ENCODE measurements at places on chromosomes 7 and 10.
A peak's percentile ranks its signal among the peaks of the same experiment; 100 is the strongest.

DNA sequence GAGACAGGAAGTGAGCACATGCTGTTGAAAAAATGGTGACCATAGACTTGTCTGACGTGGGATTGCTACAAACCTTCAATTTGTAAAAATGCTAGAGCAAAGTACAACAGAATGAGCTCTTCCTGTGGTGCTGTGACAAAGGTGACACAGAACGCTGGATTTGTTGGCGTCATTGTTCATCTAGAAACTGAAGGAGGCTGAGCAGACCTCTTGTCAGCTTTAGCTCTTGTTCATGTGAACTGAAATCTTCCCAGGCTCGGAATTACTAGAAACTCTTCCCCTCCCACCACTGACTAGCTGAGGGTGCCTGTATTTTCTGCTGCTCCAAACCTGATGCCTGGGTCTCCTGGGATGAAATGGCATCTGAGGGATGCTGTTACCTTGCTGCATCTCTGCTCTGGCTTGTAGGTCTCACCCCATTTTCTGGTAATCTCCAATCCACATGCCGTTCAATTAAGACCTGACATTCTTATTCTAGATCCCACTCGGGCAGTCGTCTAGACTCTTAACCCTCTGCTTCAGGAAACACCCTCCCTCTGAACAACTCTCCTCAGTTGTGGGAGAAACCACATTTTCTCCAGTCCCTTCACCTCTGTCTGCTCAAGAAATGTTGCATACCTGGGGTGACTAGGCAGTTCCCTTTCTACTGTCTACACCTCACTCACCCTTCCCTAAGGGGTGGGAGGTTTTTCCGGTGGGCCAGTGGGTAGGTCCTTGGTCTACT, 349.3 kb downstream of the CXCL12 start:
- DNase-seq, result no peak

DNA sequence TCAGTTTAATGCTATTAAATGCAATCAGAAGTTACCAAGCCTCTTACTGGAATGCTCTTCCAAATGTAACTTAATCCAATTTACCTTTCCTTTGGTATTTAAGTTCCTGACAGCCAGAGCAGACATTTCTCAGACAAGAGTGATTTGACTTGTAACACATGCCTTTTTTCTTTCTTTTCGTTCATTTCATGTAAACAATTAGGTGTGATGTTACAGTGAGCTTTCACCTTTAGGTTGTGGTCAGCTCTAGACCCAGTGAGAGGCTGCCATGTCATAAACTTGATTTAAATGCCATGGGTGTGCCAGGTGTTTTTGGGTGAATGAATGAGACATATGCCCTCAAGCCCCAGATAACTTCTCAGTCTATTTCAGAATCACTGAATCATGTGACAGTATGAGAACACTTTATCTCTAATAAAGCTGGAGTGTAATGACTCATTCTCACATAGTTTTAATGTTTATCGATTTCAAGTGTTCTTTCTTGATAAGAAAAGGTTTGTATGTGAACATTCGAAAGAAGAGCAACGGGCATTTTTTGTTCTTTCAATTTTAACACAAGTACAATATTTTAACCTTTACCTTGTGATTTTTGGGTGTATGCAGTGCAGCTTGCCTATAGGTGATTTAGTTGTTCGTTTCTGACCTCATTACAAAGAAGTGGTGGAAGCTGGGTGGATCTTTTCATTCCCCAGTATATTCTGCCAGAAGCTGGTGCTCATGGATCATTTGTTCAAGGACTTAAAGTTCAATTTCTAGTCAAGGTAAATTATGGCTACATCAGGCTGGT, 61.5 kb downstream of the CHN2 start:
- DNase-seq, result no peak

GRCh38 chr10:93746844-93747284, 10.9 kb upstream of the LGI1 start:
- peak; percentile 70 for DNase-seq

DNA sequence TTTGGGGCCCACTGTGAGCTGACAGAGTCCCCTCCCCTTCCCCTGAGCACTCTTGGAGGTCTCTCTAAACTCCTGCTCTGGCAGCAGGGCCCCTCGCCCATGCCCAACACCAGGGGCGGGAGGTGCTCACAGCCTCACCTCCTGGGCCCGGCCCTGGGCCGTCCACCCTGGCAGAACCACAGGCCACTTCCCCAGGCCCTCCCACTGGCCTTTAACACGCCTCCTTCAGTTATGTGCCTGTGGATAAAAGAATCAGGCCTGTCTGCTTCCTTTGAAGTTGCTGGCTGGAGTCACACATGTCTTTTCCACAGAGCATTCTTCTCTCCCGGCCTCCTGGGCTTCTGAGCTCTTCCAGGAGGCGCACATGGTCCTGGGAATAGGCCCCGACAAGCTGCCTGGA, 10.2 kb downstream of the MYL10 start:
- no peak for DNase-seq

DNA sequence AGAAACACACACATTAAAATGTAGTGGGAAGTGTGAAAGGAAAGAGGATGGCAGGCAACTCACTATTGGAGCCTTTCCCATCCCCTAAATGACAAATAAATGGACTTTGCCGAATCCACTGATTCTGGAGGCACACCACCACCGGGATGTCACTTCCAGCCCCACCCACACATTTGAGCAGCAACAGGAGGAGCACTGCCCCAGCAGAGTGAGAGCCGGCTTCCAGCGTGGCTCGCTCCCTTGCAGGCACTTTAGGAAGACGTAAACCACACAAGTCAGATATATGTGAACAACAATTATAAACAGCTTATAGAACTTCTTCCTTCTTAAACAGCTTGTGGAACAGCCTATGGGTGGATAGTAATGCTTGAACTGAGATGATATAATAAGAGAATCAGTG, 191.0 kb downstream of the DGKI start:
- DNase-seq, result no peak

GRCh38 chr10:1399431-1400100, 337.8 kb downstream of the ADARB2 start:
- no peak for DNase-seq

GRCh38 chr7:117619681-117620080, 139.9 kb downstream of the CFTR start:
- DNase-seq, result no peak

Measured in WTC11 (cell line).